SJCRH30 (cell line): ENCODE measurements at places on chromosomes 1 and 21. TPM values are rescaled to one million over a fixed set of nuclear protein-coding genes. Genes with fewer than 3 reads are reported as not detected.

- H3K36me3 ChIP-seq = no peaks in the 10 kb centered on the region
- H3K27ac ChIP-seq = peak overlapping the region; percentile 24; the same call in 1 of the 2 replicates
- DNase-seq = no peak
- no peak overlapping the region for H3K4me3 ChIP-seq
- H3K27me3 ChIP-seq = peaks cover 17% of the 10 kb centered on the region
These were observed 46.7 kb downstream of the OLIG1 start for GRCh38 chr21:33116676-33117075.

- H3K4me3 ChIP-seq = no peak overlapping the region
- no peak for DNase-seq
- no peak overlapping the region for H3K27ac ChIP-seq
- H3K4me1 ChIP-seq = no peaks in the 10 kb centered on the region
These were observed 43.4 kb downstream of the PLPP3 start for GRCh38 chr1:56535939-56536338.

- H3K27me3 ChIP-seq = no peaks in the 10 kb centered on the region
- DNase-seq = peak; percentile 12
- H3K27ac ChIP-seq = peak overlapping the region; percentile 63
- no peaks in the 10 kb centered on the region for H3K36me3 ChIP-seq
- H3K4me3 ChIP-seq = peak overlapping the region; percentile 94
These were observed 771 bp downstream of the RABGAP1L start for GRCh38 chr1:174160109-174160473.

GRCh38 chr1:58911841-58912499, 128.1 kb upstream of the JUN start:
- DNase-seq = no peak
- H3K4me1 ChIP-seq = no peaks in the 10 kb centered on the region
- H3K27me3 ChIP-seq = no peaks in the 10 kb centered on the region
- no peak overlapping the region for H3K4me3 ChIP-seq
- H3K27ac ChIP-seq = no peak overlapping the region

Gene VHLL
- total RNA-seq = 0.63 TPM in 1 of 2 replicates, not detected in the other

- DNase-seq = no peak
- H3K27ac ChIP-seq = no peak overlapping the region
- H3K4me3 ChIP-seq = no peak overlapping the region
- no peaks in the 10 kb centered on the region for H3K27me3 ChIP-seq
- no peaks in the 10 kb centered on the region for H3K36me3 ChIP-seq
These were observed 55.2 kb downstream of the PCNX2 start for GRCh38 chr1:233240371-233240770.

- peaks cover 7% of the 10 kb centered on the region for H3K4me1 ChIP-seq
- no peaks in the 10 kb centered on the region; the same call in 1 of the 2 replicates for H3K27me3 ChIP-seq
- no peak for DNase-seq
- H3K4me3 ChIP-seq = no peak overlapping the region
- no peak overlapping the region for H3K27ac ChIP-seq
These were observed 17.2 kb upstream of the PSMA5 start for GRCh38 chr1:109443476-109443875.

Gene C1orf185
- not detected in 2 replicates for total RNA-seq

DNA sequence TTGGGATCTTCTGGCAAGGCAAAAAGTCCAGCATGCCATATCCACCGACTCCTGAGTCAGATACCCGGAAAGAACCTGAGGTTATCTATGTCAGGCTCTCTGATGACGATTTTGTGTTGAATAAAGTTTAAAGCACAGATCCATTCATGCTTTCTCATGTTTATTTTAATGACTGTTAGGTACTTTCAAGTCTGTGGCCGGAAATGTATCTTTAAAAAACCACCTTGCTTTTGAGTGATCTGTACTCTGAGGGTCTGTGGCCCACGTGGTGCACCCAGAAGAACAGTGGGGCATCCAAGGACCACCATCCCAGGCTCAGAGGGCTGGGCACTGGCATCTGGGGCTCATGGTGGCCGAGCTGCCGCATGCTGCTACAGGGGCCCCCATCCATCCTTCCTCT, 30.1 kb upstream of the VASH2 start:
- peaks cover 27% of the 10 kb centered on the region for H3K4me1 ChIP-seq
- no peak overlapping the region for H3K27ac ChIP-seq
- DNase-seq = no peak
- no peak overlapping the region for H3K4me3 ChIP-seq
- no peaks in the 10 kb centered on the region for H3K36me3 ChIP-seq

DNA sequence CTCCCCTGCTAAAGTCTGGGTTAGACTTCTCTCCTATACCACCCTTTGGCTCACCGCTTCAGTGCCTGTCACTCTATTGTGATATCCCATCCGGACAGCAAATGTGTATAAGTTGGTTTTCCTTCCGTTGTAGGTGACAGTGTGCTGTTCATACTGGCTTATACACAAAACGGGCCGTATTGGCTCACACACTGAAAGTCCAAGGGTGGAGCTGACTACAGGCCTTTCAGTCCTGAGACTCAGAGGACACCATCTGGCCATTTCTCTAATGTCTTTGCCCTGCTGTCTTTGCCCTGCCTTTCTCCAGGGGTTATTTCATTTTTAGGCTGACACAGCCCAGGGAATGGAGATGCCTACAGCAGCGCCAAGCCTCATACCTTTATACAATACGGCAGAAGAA, 90.7 kb downstream of the URB2 start:
- no peak for DNase-seq
- no peaks in the 10 kb centered on the region for H3K27me3 ChIP-seq
- no peaks in the 10 kb centered on the region for H3K36me3 ChIP-seq
- H3K4me1 ChIP-seq = peaks cover 9% of the 10 kb centered on the region; the same call in 1 of the 2 replicates

Gene LCE6A
- not detected in 2 replicates for total RNA-seq

GRCh38 chr1:2981388-2981787, 39.9 kb upstream of the ACTRT2 start:
- DNase-seq = no peak
- no peak overlapping the region for H3K27ac ChIP-seq
- peaks cover 29% of the 10 kb centered on the region for H3K4me1 ChIP-seq

Gene NTMT2
- total RNA-seq = not detected in 2 replicates

- DNase-seq = no peak
- no peak overlapping the region for H3K27ac ChIP-seq
- no peaks in the 10 kb centered on the region for H3K27me3 ChIP-seq
- peaks cover 15% of the 10 kb centered on the region for H3K4me1 ChIP-seq
These were observed 24.2 kb upstream of the PHTF1 start for GRCh38 chr1:113783254-113784103.

Gene IFI44L
- 0.43 and 0.67 TPM in 2 replicates for total RNA-seq

GRCh38 chr1:32272557-32273390, 19.1 kb upstream of the HDAC1 start:
- no peak overlapping the region for H3K4me3 ChIP-seq
- H3K4me1 ChIP-seq = no peaks in the 10 kb centered on the region
- peaks cover 3% of the 10 kb centered on the region; the same call in 1 of the 2 replicates for H3K27me3 ChIP-seq
- no peak for DNase-seq
- no peaks in the 10 kb centered on the region for H3K36me3 ChIP-seq

Gene SPRR3
- not detected in 2 replicates for total RNA-seq

Gene CFAP45
- total RNA-seq = 0.41 and 0.42 TPM in 2 replicates

- H3K27me3 ChIP-seq = no peaks in the 10 kb centered on the region
- no peak overlapping the region for H3K4me3 ChIP-seq
- DNase-seq = peak; percentile 85
- peak overlapping the region; percentile 81 for H3K27ac ChIP-seq
These were observed 92.6 kb downstream of the ST3GAL3 start for GRCh38 chr1:43799656-43800635.

- no peak overlapping the region for H3K4me3 ChIP-seq
- H3K27me3 ChIP-seq = no peaks in the 10 kb centered on the region
- H3K4me1 ChIP-seq = no peaks in the 10 kb centered on the region
- H3K36me3 ChIP-seq = no peaks in the 10 kb centered on the region
These were observed 41.8 kb downstream of the CRYAA start for GRCh38 chr21:43210454-43211071.

GRCh38 chr1:55288245-55288644, 73.1 kb upstream of the USP24 start:
- no peaks in the 10 kb centered on the region for H3K4me1 ChIP-seq
- DNase-seq = no peak
- no peak overlapping the region for H3K4me3 ChIP-seq

DNA sequence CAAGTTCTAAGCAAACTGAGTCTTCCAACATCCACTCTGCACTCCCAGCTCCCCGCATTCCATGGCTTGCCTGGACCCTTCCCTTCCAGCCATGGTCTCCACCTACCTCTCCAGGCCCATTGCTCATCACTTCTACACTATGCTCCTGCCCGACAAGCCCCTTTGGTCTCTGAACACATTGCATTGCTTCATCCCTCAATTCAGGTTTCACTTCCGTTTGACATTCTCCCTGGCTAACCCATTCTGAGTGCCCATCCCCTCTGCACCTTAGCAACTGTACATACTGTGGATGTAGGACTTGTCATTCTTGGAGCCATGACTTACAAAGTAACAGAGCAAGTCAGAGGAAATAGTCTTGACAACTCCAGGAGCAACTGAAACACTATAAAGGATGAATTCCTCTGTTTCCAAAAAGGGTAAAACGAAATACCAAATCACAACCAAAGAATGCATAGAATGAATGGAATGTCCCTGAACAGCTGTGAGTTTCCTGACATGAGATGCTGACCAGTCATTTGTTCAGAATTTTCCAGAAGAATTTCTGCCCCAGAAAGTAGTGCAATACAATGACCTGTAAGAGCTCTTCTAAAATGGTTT, 66.7 kb downstream of the KCNJ6 start:
- no peak for DNase-seq
- no peaks in the 10 kb centered on the region for H3K36me3 ChIP-seq
- H3K4me1 ChIP-seq = peaks cover 31% of the 10 kb centered on the region
- H3K27me3 ChIP-seq = no peaks in the 10 kb centered on the region

GRCh38 chr1:31880957-31881687, 57.0 kb downstream of the PTP4A2 start:
- no peaks in the 10 kb centered on the region for H3K4me1 ChIP-seq
- H3K36me3 ChIP-seq = no peaks in the 10 kb centered on the region
- no peak overlapping the region for H3K4me3 ChIP-seq
- no peak for DNase-seq
- H3K27me3 ChIP-seq = peaks cover 4% of the 10 kb centered on the region; the same call in 1 of the 2 replicates

DNA sequence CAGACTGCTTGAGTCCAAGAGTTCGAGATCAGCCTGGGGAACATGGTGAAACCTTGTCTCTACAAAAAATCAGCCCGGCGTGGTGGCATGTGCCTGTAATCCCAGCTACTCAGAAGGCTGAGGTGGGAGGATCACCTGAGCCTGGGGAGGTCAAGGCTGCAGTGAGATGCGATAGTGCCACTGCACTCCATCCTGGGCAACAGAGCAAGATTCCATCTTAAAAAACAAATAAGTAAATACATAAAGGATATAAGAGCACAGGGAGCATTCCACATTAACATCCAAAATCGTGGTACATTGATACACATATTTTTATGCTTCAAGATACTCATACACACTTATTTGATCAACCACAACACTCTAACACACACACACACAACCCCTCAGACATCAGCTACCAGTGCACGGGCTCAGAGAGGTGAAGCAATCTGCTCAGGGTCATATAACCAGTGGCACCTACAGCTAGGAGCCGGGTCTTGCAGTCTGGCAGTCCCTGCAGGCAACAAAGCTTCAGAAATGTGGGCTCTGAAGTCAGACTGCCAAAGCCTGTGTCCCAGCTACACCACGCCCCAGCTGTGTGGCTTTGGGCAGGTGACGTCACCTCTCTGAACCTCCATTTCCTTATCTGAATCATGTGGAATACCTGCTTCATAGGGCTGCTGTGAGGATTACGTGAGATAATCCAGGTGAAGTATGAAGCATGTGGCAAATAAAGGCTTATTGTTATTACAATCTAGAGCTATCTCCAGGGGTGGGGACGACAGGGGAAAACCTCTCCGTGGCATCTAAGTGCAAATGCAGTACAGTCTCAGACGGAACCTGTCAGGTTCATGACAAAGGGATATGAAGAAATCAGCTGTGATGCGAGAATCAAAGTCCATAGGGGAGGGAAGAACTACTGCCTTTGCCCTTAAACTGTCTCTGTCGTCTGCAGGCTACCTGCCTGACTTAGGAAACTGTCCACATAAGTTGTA, 4.8 kb upstream of the CRYBG2 start:
- no peaks in the 10 kb centered on the region for H3K36me3 ChIP-seq
- H3K27ac ChIP-seq = no peak overlapping the region
- H3K27me3 ChIP-seq = peaks cover 36% of the 10 kb centered on the region
- DNase-seq = no peak

DNA sequence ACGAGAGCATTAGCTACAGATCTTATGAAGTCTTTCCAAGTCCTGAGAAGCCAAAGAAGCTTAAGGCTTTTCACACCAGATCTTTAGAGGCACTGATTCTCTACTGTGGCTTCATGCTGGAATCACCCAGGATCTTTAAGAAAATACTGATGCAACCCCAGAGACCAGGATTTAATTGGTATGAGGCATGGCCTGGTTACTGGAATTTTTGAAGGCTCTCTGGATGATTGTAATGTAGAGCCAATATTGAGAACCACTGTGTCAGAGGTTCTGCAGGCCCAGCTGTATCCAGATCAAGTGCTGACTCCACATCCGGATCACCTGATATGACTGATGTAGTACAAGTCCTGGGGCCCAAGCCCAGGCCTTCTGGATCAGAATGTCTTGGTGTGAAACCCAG, 105.7 kb downstream of the PLPPR5 start:
- H3K4me1 ChIP-seq = no peaks in the 10 kb centered on the region
- H3K27ac ChIP-seq = no peak overlapping the region

Gene TMPRSS15
- total RNA-seq = not detected in 2 replicates

DNA sequence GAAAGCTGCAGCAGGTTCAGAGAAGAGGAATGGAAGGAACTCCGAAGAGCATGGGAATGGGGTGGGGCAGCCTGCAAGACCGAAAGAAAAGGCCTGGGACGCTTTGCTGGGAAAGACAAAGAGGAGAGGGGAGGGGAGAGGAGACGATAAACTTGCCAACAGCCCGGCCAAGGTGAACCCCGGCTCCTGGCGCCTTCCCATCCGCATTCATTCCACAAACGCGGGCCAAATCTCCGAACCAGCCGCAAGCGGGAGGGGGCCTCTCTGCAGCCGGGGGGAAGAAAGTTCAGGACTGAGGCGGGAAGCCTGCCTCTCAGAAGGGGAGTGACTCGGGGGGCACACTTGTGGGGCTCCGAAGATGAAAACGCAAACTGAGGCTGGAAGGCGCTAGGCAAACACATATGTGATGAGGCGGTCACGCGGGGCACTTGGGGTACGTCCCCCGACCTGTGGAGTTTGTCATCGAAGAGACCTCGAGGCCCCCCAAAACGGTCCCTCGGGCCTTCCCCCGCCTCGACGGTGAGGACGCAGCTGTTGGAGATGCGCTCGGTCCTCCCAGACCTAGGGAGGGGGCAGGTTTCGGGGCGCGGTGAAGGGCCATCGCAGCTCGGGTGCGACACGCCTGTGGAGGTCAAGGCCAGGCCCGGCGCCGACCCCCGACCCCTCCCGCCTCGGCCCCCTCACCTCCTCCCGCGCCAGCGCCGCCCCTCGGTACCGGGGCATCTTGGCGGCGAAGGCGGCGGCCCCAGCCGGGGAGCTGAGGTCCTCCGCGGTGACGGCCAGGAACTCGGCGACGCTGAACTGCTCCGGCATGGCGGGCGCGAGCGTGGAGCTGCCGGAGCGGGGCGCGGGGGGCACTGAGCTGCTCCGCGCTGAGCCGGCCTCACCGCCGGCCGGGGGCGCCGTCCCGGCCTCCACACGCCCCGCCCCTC, at the start of gene ASAP3:
Gene ASAP3, minus strand, starts transcription at position 859 of the 932 bp plus-strand sequence. Its CDS starts 46 bp downstream, at position 813.
- H3K4me3 ChIP-seq = peak within 1 kb of the TSS; percentile 91
- peaks cover 13% of the 10 kb centered on the region; the same call in 1 of the 2 replicates for H3K4me1 ChIP-seq
- H3K27ac ChIP-seq = peak within 1 kb of the TSS; percentile 52
- DNase-seq = peak; percentile 52
- H3K36me3 ChIP-seq = 0 out of 2 replicates have a peak, but pooled peaks cover 6% of the 10 kb centered on the region
- H3K27me3 ChIP-seq = no peaks in the 10 kb centered on the region; the same call in 1 of the 2 replicates

Gene VCAM1
- total RNA-seq = 0.03 TPM in 1 of 2 replicates, not detected in the other
